Activated gamma-delta T cell treated with anti-CD3 and anti-CD28 coated beads, Interleukin-2, amount 50 U/mL, for 16 hours (primary cell): ENCODE measurements at places on chromosomes 1 and 21.

- DNase-seq, result no peak
Observed at GRCh38 chr1:99851850-99852454, 1.8 kb downstream of the AGL start.

GRCh38 chr1:186775881-186776560 lies 52.7 kb upstream of the PLA2G4A start:
- DNase-seq, result no peak

DNA sequence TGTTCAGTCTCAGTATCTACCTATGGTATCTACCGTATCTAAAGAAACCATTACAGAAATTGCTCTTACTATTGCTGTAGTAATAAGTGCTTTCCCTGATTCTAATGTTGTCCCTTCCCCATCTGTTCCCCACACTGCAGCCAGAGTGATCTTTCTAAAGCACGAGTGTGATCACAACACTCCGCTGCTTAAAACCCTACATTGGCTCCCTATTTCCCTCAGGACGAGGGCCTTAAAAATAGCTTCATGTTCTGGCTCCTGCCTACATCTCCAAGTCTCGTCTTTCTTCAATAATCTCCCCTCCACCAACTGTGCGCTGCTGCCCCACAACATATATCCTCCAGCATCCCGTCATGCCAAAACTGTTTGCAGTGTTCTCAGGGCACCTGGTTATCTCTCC lies 150.6 kb downstream of the SDCCAG8 start:
- DNase-seq, result no peak

DNA sequence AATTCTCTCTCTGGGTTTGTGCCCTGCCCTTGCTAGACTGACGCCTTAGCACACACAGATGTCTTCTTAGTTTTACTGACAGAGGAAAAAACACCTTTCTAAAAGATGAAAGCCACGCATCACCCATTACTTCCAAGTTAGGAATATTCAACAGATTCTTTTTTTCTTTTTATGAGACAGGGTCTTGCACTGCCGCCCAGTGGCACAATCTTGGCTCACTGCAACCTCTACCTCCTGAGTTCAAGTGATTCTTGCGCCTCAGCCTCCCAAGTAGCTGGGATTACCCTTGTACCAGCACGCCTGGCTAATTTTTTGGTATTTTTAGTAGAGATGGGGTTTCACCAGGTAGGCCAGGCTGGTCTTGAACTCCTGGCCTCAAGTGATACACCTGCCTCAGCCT lies 169.2 kb downstream of the APP start:
- no peak for DNase-seq

GRCh38 chr1:52166996-52167753 lies 25.3 kb downstream of the ZFYVE9 start:
- DNase-seq, result no peak

- DNase-seq, result no peak
Observed at GRCh38 chr21:14308234-14308633, 74.7 kb downstream of the HSPA13 start.

DNA sequence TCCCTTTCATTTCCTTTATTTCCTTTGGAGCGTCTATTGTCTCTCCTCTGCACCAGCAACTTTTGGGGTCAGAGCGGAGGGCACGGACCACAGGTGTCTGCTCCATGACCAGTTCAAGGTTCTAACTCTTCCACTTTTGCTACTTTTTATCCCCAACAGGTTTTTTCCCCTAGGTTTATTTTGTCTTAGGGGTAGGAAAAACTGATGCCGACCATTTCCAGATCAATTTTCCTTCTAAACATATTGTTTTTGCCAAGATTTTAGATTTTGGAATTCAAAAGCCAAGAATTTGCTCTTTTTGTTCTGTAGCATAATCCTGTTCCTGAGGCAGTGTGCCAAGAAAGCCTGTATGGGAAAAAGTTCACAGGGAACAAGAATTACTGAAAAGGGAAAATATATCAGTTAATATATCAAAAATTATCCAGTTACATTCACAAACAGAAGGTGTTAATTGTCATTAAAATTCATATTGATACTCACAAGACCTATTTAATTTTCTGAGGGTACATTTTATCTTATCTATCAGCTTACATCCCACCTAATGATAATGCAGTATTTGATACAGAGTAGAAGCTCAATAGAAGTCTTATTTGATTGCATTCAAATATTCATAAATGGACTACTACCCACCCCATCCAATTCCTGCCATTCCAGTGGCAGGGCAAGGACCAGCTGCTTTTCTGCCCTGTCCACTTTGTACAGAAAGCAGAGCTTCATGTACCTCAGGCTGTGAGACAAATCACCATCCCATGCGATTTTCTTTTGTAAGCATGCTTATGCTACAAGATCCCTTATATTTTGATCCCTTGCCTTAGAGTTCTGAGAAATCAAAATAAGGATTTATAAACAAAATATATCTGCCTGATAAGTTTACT lies 31.2 kb downstream of the TSEN15 start:
- DNase-seq, result no peak

GRCh38 chr1:151251656-151252470 lies 2.7 kb upstream of the PSMD4 start:
- peak; percentile 37 for DNase-seq

DNA sequence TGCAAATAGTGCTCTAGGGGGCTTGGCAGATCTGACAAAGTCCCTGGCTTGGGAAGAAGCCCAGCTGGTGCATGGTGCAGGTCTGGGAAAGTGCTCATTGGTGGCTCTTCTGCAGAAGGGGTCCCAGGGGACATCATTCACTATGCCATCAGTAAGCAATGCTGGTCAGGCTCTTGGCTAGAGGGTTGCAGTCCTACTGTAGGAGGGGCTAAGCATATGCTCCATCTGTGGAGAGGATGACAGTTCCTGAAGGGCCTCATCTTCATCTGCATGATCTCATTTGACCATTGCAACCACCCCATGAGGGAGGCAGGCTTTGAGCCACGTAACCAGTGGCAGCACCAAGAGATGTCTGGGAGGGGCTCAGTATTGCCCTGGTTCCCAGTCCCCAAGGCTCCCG lies 31.5 kb upstream of the VASH2 start:
- DNase-seq, result no peak

- DNase-seq, result no peak
Observed at GRCh38 chr21:22399681-22400514, 1401.7 kb downstream of the NCAM2 start.

- DNase-seq, result no peak
Observed at GRCh38 chr1:177174921-177175634, 4.3 kb downstream of the BRINP2 start.

- no peak for DNase-seq
Observed at GRCh38 chr1:156992215-156992614, 53.3 kb downstream of the ARHGEF11 start.

- DNase-seq, result no peak
Observed at GRCh38 chr1:234737967-234738314, 128.0 kb upstream of the IRF2BP2 start.

DNA sequence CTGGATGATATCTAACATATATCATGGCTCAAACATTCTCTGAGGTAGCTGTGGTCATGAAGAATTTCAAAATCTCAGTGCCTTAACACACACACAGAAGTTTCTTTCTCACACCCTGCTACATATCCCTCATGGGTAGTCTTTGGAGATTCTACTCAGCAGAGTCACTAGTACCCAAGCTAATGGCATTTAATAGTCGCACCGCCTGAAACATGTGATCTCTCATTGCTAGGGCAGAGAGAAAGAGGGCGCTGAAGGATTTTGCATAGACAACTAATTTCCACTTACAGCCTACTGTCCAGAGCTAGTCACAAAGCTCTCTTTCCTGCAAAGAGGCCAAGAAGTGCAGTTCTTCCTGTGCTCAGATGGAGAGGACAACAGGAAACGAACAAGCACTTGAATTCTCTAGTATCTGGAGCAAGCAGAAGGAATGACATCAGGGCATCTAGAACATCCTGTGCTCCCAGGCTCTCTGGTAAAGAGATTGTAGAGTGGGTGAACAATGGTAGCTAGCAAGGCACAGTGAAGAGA lies 183.4 kb upstream of the PTBP2 start:
- no peak for DNase-seq

DNA sequence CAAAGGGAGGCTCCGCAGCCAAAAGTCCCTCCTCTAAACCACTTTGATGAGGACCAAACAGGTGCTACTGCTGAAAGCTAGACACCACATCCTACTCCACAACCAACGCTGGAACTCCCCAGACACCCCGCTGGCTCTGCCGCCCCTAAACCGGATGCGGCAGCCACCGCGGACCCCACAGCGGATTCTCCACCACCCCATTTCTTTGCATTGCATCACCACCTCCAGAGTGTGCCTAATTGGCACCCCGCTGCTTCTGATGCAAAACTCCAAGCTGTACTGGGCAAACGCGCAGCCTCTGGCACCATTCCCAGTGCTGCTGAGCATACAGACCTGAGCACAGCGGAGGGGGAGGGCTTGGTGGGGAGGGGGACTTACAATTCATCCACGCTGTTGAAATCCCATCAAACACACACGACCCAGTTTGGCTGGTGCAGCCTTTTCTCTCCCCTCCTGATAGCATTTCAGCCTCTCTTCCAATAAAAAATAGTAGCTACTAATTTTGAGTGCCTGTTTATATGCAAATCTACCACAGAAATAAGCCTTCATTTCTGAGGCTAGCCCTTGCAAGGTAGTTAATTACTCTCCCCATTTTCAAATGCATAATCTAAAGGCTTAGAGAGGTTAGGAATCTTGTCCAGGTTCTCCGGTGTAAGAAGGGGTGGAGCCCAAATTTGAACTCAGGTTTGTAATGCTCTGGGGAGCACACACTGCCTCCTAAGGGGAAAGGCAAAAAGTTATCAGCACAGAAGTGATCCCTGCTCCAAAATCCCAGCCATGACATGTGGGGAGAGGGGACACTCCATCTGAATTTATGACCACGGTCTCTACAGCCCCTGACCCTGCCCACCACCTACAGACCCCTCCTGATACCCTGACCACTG lies 12.2 kb upstream of the RGS16 start:
- DNase-seq, result peak; percentile 84

GRCh38 chr1:199549421-199549820 lies 478.1 kb upstream of the NR5A2 start:
- DNase-seq, result no peak

DNA sequence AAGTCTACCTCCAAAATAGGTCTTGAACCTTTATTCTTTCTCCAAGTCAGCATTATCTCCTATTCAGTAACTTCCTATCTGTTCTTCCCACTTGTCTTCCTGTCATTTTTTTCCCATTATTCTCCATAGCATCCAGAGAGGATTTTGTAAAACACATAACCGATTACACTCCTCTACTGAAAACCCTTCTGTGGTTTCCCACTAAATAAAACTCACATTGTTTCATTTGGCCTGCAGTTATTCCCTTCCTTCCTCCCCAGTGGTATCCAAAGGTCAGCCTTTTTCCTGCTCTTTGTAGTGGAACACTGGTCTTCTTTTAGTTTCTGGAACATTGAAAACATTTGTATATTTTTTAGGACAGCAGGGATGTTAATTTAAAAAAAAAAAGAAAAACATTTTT lies 266.0 kb downstream of the GPR52 start:
- DNase-seq, result no peak

- DNase-seq, result no peak
Observed at GRCh38 chr1:192892934-192893333, 84.1 kb downstream of the RGS2 start.

DNA sequence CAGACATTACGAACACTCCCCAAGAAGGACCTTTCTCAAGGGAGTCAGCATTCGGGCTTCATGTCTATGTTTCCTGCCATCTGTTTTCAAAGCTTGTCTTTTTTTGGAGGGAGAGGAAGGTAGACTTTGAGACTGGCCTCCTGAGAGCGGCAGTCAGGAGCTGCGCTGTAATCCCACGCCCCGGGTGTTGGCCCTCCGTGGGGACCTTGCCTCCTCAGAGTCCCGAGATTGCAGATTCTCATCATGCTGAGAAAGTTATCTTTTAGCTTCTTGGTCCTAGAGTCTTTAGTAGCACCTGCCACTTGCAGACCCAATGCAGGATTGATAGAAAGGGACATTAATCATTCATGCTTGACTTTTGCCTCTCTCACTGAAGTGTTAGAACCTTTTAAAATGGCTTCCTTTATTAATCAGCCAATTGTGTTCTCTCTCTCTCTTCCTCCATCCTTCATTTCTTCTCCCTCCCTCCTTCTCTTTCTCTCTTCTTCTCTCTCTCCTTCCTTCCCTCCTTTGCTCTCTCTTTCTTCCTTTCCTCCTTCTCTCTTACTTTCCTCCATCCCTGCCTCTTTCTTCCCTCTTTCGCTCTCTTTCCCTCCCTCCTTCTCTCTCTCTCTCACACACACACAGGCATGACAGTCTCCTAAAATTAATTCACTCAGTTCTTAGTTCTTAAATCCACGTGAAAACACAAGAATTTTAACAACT lies 25.2 kb upstream of the GNPAT start:
- no peak for DNase-seq

DNA sequence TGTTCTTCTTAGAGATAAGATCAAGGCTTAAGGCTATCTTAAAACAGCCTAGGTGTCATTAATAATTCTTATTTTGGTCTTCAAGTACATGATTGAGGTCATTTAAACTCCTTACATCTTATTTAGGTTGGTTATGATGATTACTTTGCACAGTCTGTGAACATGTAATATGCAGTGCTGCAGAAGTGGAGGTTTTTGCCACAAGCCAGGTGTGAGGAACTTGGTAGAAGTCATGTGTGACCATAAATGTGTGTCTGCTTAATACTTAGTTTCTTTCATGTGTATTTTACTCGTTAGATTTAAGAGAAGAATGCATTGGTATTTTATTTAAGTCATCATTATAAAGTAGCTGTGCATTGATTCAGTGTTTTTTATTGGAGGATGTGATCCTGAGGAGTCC lies 10.1 kb downstream of the ATG4C start:
- no peak for DNase-seq

- DNase-seq, result no peak
Observed at GRCh38 chr1:57102561-57103326, 136.9 kb upstream of the C8B start.

DNA sequence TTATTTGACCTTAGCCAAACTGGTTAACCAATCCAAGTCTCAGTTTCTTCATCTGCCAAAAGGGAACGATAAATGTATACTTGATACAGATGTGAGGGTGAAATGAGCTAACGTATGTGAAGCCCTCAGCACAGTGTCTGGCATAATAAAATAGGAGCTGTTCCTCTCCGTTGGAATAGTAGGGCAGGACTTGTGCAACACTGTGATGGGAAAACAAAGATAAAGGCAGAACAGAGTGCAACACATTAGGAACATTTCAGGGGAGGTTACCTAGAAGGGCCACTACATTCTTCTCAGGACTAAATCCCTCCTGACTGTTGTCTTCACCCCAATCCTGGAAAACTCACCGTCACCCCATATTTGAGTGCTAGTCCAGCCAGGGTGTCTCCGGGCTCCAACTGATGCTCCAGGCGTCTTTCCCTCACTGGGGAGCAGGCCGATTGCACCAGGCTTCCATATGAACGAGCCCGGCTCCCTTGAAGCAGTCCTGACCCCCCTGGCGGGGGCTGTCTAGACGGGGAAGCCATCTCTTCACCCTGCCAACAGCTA lies 896 bp downstream of the LYSMD1 start:
- no peak for DNase-seq

DNA sequence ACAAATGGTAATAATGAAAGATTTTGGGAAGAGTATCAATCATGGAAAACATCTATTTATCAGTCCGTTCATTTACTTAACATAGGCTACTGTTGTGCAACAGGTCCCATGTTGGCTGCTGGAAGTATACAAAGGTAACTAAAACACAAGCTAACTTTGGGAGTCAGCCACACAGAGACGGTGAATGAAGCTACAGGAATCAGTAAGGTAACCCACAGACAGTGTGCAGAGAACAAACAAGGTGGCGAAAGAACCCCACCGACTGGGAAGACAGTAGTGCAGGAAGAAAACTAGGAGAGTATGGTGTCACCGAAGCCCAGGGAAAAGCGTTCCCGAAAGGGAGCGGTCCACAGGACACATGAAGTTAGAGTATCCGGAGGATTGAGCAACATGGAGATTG lies 342.3 kb downstream of the SMYD3 start:
- no peak for DNase-seq

- DNase-seq, result no peak
Observed at GRCh38 chr1:147486876-147487656, 54.2 kb upstream of the BCL9 start.
